Keratinocyte (primary cell): ENCODE measurements at places on chromosomes 7 and 10. TPM values are rescaled to one million over a fixed set of nuclear protein-coding genes. Genes with fewer than 3 reads are reported as not detected.

DNA sequence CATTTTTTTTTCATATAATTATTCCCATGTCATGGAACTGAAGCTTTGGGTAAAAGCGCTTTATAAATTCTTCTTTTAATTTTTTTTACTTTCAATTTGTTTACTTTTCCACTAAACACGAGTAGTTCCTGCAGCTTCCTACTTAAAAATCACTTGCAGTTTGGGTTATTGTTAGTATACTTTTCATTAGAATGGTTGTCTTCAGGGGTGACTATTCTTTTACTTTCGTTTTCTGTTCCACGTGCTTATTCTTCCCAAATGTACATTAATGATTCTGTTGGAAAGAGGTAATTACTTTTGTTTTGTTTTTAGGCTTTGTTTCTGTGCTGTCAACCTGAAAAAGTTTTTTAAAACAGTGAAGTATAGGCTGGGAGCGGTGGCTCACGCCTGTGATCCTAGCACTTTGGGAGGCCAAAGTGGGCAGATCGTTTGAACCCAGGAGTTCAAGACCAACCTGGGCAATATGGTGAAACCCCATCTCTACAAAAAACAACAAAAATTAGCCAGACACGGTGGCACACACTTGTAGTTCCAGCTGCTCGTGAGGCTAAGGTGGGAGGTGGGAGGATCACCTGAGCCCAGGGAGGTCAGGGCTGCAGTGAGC lies 5.2 kb upstream of the CFAP69 start:
- DNase-seq, result no peak

DNA sequence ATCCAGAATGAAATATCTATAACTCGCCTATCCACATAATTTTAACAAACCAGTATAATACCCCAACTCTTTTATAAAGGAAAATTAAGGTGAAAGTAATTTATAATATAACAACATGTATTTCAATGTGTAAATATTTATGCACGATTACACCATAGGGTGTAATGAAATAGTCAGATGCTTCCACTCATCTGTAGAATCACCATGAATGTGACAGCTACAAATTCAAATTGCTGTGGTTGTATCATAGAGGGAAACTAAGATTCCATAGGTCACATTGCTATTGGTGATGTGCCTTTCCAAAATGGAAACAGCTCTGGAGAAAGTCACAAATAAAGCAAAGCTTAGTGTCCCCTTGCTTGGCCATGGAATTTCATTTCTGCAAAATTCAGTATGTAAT lies 95.7 kb downstream of the CPED1 start:
- no peak for DNase-seq

DNA sequence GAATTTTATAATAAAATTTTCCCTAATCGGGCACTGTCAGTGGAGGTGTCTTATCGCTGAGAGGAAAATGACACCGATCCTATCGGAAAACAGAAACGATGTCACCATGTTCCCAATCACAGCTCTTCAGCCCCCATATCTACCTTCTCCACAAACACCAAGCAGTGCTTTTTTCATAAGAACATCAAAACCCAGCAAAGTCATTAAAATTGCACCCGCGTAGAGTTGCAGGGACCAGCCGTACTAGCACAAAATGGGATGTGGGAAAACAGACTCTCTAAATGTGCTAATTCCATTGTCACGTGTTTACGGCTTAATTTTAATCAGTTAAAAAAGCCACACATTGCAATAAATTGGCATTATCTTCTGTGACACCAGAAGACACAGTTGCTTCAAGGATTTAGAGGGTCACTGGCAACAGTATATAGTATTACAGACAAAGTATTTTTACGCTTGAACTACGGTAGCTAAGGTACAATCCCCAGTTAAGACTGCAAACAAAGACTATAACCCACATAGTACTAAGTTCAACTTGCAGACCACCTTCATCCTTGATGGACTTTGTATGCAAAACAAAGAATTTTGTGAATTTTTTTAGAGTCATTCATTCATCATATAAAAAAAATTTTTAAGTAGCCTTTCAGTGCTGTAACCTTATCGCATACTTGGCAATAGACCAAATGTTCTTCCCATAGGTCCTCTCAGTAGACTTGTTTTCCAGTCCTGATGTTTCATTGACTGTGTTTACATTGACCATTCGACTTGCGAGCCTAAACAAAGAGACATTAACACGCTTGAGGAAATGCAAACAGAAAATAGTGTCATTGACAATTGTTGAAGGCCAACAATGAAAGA lies 116.0 kb downstream of the VTI1A start:
- DNase-seq, result no peak

- DNase-seq, result no peak
Measured at GRCh38 chr7:152312316-152312715, 123.5 kb downstream of the KMT2C start.

DNA sequence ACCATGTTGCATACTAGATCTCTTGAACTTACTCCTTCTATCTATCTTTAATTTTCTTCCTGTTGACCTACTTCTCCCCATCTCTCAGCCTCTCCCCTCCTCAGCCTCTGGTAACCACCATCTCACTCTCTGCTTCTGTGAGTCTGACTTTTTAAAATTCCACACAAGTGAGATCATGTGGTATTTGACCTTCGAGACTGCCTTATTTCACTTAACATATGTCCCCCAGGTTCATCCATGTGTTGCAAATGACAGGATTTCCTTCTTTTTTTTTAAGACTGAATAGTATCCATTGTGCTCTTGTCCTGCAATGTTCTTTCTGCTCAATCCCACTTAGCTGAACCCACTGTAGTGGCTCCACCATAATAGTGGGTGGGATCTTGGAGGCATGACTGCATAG lies 51.4 kb upstream of the DNAJC1 start:
- no peak for DNase-seq

DNA sequence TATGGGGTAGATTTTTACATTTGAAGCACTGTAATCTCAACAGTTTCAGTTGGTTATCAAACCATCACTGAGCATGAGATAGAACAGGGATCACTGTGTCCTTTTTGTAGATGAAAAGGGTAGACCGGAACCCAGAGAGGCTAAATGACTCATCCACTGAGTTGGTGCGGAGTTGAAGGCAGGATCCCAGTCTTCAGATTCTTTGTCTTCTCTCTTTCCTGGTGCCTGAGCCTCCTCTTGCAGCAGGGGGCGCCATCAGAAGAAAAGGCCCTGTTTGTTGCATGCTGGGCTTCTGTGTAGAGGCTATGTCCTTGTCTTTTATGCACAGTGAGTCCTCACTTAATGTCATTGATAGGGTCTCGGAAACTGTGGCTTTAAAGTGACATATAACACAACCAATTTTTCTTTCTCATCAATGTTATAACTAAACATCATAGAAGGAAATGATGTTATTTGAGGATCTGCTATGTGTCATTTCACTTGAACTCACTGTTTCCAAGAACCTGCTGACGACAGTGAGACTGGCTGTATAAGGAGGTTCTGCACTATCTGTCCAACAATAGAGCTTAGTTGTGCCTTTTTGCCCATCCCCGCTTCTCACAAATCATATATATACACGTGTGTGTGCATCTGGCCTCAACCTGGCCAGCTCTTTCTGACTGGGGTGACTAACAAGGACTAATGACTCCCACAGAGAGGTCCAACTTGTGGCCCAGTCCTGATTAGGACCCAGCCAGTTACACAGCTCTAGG lies 14.3 kb downstream of the ZNF282 start:
- no peak for DNase-seq

GRCh38 chr10:119541459-119542356 lies 811 bp downstream of the RGS10 start:
- DNase-seq, result no peak

DNA sequence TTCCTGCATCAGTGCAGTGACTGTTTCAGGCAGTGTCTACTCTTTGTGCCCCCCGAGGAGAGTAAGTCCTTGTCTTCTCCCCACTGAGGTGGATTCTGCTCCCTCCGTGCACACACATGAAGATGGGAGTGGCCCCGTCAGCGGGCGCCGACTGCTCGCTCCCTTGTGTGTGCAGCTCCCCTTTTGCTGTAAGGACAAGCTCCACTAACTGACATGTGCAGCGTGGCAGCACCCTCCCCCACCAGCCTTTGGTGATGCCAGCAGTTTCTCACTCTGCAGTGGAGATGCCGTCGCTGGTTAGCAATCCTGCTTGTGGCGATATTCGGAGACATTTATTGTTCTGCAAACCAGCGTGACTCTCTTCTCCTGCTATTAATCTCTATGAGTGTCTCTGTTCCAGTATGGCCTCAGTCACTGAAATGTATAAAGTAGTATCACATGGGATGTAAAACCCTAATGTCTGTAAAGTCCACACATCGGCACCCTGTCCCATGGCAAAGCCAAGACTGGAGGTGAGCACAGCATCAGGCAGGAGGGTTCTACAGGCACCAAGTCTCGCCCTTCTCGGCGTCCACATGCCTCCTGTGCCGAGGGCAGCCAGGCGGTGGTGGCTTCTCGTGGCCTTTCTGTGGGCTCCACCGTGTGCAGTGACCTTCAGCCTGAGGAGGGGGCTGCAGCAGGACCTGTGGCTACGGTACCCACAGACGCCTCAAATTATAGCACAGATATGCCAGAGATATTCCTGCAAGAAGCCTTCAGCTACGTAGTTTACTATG lies 202.7 kb downstream of the EBF3 start:
- DNase-seq, result no peak

- no peak for DNase-seq
Measured at GRCh38 chr10:122276611-122277208, 5.6 kb downstream of the BTBD16 start.

- DNase-seq, result no peak
Measured at GRCh38 chr7:70951271-70951962, 180.5 kb upstream of the GALNT17 start.

The POLR1F gene
- polyA plus RNA-seq, result 11.3 to 22.4 TPM (median 16.1 TPM) in 3 replicates

- DNase-seq, result no peak
Measured at GRCh38 chr10:110501142-110501937, 3.6 kb downstream of the DUSP5 start.

- DNase-seq, result no peak
Measured at GRCh38 chr7:103751311-103751880, 238.1 kb downstream of the RELN start.

- DNase-seq, result no peak
Measured at GRCh38 chr7:149053384-149053783, 25.1 kb upstream of the PDIA4 start.

DNA sequence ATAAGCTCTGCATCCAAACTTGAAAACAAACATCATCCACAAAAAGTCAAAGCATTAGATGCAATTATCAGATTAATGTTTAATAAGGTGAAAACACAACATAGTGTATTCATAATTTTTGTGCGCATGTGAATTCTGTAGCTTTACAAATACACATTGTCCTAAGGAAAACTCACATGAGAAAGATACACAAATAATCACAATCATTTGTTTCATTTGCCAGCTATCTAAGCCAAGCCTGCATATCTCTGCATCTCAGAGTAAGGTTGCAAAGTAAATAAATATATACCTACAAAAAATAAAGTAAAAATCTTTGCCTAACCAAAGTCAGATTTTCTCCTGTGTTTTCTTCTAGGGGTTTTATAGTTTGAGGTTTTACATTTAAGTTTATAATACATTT lies 57.4 kb downstream of the ADCY1 start:
- no peak for DNase-seq

DNA sequence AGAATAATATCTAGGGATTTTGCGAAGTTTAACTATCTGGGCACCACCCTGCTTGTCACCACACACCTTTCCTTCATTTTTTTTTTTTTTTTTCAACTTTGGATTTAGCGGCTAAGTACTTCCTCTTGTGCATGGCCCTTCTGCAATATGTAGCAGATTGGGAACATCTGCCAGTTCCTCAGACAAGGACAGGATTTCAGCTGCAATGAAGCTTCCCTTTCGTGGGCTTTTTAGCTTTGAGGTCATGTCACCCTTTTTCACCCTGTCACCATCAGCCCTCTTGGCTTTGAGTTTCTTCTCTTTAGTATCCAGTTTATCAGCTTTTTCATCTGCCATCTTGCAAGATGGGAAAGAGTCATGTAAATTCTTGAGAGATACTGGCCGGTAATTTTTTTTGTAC lies 81.6 kb upstream of the ETV1 start:
- no peak for DNase-seq

- no peak for DNase-seq
Measured at GRCh38 chr10:101266381-101267289, 37.4 kb upstream of the LBX1 start.

DNA sequence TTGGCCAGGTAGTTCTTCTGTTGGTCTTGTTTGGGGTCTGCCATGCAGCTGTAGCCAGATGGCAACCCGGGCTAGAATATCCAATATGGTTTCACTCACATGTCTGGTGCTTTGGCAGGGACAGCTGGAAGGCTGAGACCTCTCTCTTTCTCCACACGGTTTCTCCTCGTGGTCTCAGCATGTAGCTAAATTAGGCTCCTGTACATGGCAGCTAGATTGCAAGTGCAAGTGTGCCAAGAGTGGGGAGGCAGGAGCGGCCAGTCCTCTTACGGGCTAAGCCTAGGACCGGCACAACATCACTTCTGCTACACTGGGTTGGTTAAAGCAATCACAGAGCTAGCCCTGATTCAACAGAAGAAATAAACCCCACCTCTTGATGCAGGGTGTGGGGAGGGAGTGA lies 9.3 kb upstream of the PDE1C start:
- DNase-seq, result no peak
